ENCODE measurements at places on chromosomes 16 and 17. TPM values are rescaled to one million over a fixed set of nuclear protein-coding genes. Genes with fewer than 3 reads are reported as not detected.

DNA sequence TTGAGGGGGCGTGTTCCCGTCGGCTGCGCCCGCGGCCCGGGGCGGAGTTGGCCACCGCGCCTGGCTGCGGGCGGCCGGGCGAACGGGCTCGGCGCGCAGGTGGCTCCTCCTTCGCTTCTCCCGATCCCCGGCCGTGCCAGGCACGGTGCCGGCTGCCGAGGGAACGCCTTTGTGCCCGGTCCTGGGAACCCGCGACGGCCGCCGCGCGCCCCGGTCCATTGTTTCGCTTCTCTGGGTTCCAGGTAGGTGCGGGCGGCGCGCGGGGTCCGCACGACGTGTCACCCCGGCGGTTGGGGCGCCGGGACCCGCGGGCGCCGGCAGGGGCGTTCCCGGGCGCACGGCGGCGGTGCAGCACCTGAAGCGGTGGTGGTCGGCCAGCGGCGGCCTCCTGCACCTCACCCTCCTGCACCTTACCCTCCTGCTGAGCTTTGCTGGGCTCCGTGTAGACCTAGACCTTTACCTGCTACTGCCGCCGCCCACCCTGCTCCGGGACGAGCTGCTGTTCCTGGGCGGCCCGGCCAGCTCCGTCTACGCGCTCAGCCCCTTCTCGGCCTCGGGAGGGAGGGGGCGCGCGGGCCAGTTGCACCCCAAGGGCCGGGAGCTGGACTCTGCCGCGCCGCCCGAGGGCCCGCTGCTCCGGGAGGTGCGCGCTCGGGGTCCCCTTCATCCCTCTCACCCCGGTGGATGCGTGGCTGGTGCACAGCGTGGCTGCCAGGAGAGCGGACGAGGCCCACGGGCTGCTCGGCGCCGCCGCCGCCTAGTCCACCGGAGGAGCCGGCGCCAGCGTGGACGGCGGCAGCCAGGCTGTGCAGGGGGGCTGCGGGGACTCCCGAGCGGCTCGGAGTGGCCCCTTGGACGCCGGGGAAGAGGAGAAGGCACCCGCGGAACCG lies 99.9 kb downstream of the EFCAB13 start:
- ATAC-seq = peak; percentile 60

- peak; percentile 54 for ATAC-seq
Observed at GRCh38 chr17:42313773-42314566, 25.7 kb downstream of the STAT5A start.

- no peak for ATAC-seq
Observed at GRCh38 chr16:29898135-29898803, 1.1 kb downstream of the SEZ6L2 start.

DNA sequence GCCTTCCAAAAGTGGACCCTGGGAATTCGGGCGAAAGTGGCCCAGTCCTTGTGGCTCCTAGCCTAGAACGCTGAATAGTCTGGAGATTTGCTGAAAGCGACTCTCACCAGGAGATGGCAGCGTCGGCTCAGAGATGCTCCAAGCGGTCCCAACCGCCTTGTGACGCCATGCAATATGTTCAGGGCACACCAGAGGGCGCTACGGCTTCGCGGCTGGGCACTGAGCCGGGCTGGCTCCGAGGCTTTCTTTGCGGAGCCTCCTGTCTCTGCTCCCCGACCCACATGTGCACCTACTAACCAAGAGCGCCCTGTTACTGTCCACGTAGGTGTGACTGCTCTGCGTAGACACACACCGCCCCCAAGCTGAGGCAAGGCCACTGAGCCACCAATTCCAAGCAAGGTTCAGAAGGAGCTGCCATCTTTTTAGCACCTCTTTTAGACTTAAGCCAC lies 36.9 kb downstream of the SYCE1L start:
- ATAC-seq = peak; percentile 100

Gene INPP5K
- total RNA-seq = 21.4 TPM

Data from esophagus mucosa (tissue), 1 donor.